ENCODE measurements at places on chromosomes 1 and 21.

GRCh38 chr1:10152709-10153284 is 57.6 kb upstream of the KIF1B start:
- peak; percentile 34 for DNase-seq

GRCh38 chr1:87215592-87215991 is 113.1 kb upstream of the LMO4 start:
- no peak for DNase-seq

DNA sequence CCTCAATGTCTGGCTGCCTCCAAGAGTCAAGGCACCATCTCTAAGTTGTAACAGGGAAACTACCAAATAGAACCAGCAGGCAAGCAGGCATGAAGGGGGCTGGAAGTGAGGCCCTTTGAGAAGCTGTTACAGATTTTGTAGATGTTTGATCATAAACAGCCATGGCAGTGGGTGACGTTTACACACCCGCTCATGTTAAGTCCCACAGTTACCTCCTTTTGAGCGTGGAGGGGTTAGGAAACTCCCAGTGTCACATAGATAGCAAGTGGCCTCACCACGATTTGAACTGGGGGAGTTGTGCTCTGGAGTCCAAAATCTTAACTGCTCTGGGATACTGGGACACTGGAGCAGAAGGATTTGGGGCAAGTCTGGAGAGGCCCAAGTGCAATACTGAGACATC is 192.4 kb downstream of the HIVEP3 start:
- no peak for DNase-seq

DNA sequence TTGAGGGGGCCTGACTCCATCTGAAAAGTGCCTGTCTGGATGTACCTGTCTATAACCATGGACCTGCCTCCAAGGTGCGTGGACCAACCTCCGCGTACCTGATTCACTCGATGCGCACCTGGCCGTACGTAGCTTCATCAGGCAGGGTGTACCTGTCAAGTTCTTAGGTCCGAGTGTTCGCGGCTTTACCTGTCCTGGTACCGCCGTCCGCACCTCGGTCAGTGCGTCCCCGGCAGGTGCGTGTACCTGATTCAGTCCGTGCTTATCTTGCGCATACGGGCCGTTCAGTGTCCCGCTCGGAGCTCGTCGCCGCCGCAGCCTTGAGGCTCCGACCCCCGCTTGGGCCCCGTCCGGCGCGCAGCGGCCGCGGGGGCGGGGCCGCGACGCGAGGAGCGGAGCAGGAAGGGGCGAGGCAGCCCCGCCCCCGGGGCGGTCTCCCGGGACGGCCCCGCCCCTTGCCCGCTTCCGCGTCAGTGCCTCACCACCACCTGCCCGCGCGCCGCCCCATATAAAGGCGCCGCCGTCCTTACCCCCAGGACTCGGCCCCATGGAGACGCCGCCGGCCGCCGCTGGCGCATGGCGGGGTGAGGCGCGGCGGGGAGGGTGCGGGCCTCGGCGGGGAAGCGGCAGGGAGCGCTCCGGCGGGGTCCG is at the start of gene ZC3H12A:
ZC3H12A (plus strand) TSS at position 535 of the 651 bp plus-strand sequence. CDS start 917 bp downstream, outside the sequence.
- peak; percentile 74 for DNase-seq

DNA sequence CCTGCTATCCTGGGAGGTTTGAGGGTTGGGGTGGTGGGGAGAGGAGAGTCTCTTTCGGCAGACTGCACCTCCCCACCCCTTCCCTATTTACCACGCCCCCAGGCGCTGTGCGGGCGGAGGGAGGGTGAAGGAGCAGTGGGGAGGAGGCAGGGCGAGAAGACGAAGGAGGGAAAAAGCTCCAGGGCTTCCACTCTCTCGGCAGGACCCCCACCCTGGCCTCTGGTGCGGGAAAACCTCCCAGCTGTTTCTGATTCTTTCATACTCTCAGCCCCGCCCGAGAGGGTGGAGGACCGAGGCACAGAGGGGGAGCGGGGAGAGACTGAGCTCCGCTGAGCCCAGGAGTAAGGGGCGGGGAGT is 866 bp upstream of the WNT2B start:
- DNase-seq, result no peak

GRCh38 chr21:38182370-38182985 is 74.3 kb upstream of the KCNJ15 start:
- no peak for DNase-seq

DNA sequence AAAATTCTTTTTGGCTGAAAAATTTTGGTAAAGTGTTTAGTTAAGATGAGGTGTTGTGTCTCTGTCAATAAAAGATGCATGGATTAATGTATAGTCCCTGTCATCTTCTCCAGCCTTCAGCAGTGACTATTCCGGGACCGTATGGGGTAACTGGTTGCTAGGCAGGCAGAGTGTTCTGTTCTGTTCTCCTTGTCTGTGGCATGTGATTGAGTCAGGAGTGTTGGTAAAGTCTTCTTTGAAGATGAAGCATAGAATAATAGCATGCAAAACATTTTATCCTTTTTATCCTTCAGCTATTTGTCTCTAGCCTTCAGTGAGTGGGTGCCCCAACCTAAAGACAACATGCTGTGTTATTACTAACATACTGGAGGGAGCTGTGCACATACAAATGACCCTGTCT is 74.6 kb downstream of the RGL1 start:
- no peak for DNase-seq

GRCh38 chr1:12543740-12544154 is 74.3 kb downstream of the DHRS3 start:
- DNase-seq, result no peak

GRCh38 chr1:36367798-36368197 is 17.9 kb downstream of the STK40 start:
- DNase-seq, result no peak

- no peak for DNase-seq
These were observed 10.9 kb downstream of the LRP8 start for GRCh38 chr1:53316766-53317581.

DNA sequence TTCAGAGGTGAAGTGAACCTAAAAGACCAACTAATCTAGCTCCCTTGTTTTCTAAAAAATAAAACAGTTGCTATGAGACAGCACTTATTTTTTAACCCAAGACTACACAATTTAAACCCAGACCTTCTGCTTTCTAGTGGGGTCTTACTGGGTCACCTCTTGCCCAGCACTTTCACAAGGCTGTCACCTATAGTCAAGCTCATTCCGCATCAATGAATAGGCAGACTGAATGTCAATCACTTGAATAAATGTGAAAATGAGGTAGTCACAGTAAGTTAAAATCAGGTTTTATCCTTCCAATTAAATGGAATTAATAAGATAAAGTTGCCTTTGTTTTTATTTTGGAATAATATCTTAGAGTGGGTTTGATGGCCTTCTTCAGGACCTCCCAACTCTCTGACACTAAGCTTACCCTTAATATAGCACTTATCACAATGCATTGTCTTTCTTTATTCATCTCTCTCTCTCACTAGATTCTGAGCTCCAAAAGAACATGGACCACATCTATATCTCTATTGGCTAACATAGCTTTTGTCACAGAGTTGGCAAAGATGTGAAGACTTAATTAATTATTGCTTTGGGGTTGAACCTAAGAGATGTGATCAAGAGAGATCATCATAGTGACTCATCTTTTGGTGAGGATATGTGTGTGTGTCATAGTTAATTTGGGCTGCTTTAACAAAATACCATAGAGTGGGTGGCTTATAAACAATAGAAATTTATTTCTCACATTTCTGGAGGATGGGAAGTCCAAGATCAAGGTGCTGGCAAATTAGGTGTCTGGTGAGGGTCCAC is 248.7 kb upstream of the DAB1 start:
- DNase-seq, result no peak

All from Jurkat, Clone E6-1 (cell line).